SW480 (cell line): ENCODE measurements at places on chromosomes 4 and X.

DNA sequence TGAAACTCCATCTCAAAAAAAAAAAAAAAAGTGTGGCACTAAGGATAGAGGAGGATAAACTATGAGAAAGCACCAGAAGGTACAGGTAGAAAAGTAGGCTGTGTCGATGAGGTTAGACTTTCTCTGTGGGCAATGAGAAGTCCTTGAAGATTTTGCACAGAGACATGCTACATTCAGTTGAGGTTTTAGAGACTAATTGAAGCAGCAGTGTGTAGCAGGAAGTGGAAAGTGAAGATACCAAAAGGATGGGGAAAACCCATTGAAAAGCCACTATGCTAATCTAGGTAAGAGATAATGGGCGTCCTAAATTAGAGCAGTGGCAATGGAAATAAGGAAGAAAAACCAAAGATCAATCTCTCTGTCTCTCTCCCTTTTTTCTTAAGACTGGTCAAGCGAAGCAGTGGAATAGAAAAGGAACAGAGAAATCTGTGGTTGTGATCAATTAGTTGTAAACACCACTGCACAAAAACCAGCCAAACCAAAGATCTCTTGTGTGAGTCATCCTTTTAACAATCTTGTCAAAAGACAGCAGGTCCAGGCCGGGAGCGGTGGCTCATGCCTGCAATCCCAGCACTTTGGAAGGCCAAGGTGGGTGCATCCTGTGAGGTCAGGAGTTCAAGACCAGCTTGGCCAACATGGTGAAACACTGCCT, 3.5 kb downstream of the SPINK2 start:
- DNase-seq: no peak

DNA sequence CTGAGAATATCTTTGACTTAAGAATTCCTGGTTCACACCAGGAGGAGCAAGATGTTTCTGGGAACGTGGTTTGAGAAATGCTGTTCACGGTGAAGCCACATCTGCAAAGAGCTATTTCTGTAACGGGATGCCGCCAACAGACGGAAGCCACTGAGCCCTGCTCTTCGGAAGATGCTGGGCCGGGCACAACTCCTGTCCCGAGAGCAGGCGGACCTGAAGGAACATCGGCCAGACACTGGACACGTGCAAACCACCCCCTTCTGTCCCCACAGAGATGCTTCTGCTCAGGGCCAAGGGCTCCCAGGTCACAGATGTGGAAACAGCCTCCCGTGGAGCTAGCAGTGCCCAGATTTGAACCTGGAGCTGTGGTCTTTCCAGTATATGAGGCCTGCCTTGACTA, 24.3 kb downstream of the HMX1 start:
- DNase-seq: no peak

GRCh38 chrX:9525511-9526248, 60.8 kb downstream of the TBL1X start:
- DNase-seq: no peak

DNA sequence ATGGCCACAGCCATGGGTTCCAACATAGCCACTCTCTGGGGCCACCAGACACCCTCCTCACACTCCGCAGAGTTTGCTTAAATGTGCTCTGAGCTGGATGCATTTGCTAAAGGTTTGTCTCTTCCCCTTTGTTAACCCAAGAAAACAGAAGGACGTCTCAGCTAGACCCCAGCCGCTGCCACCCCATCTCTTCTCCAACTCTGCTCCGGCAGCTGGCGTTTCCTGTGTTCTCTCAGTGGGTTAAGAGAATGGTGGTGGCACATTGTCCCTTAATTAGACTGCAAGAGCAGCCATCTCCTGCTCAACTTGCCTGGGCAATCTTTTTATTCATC, 43.7 kb upstream of the FAM9C start:
- DNase-seq: no peak

- no peak for DNase-seq
Observed at GRCh38 chr4:90842960-90843359, 715.8 kb downstream of the CCSER1 start.

DNA sequence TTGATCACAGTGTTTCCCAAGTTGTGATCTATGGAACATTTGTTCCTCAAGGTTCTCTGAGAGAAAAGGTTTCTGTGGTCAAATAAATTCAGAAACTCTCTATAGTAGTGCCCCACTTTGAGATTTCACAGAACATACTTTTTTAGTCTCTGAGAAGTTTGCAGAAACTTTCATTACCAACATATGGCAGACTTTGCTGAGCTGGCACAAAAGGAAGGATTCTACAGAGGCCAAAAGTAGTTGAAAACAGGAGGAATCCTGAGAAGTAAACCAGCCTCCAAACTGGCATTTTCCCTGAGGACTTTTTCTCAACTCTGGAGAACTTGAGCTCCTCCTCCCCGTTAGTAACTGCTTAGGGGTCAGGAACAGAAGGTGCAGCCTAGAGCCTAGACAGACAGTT, 117.8 kb upstream of the ESX1 start:
- DNase-seq: no peak

DNA sequence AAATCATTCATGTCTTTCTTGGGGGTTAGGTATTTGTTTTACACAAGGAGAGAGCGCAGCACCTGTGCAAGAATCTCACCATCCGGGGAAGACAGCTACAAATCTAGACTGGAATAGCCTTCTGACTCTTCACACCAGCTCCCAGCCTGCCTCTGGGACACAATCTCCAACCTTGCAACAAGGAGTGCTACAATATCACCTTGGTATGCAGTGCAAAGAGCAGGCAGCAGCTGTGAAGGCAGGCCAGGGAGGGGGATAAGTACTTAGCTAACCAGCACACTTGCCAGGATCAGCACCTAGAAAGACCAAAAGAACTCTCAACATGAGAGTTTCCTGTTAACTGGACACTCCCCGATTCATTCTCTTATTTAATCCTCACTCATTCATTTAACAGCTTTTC, 235.3 kb downstream of the AR start:
- no peak for DNase-seq

DNA sequence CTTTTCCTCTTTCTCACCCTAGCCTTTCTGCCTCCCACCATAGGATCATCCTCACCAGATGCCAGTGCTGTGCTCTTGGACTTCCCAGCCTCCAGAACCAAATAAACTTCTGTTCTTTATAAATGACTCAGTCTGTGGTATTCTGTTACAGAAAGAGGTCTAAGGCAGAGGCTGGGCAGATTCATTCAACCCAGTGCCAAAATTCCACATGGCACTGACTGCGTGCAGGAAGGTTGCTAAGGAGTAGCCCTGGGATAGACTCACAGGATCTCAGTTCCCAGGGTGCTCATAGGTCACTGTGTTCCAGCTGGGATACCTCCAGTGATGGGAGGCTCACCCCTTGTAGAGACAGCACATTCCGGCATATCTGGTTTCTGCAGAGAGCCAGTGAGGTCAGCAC, 22.0 kb downstream of the SORCS2 start:
- DNase-seq: no peak

DNA sequence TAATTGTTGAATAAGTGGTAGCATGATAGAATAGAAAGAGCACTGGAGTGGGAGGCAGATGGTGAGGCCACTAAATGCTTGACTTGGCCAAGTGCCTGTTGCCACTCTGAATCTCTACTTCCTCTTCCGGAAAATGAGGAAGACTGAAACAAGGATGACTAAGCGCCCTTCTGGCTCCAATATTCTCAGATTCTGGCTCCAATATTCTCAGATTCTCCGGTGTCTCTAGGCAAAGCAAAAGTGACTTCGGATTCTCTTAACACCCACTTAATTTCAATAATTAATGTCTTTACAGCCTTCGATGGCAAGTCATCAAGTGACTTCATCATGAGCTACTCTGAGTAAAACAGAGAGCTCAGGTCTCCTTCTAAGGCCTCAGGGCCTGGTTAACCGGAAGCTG, 402.2 kb upstream of the FGF13 start:
- DNase-seq: no peak
